Spleen (tissue), 13 donors: ENCODE measurements at places on chromosomes 6 and 20. TPM values are rescaled to one million over a fixed set of nuclear protein-coding genes. Genes with fewer than 3 reads are reported as not detected.

Gene TNNC2
- 1.4 TPM for polyA plus RNA-seq

DNA sequence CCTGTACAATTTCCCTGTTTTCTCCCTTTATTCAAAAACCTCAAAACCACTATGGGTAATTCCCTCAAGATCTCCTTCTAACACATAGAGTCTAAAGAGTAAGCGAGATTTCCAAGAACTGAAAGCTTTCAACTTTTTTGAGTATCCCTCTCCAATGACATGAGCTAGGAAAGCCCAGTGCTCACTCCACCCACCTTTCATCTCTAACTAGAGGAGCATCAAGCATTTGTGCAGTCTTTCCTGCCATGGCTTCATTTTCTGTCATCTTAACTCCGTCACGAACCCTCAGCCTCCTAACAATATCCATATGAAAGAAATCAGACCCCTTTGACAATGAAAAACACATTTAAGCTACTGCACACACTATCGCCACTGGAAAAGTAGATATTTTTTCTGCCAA lies 91.9 kb upstream of the SUPT3H start:
- no peak for DNase-seq

Gene LPIN3
- 2.7 TPM for polyA plus RNA-seq

DNA sequence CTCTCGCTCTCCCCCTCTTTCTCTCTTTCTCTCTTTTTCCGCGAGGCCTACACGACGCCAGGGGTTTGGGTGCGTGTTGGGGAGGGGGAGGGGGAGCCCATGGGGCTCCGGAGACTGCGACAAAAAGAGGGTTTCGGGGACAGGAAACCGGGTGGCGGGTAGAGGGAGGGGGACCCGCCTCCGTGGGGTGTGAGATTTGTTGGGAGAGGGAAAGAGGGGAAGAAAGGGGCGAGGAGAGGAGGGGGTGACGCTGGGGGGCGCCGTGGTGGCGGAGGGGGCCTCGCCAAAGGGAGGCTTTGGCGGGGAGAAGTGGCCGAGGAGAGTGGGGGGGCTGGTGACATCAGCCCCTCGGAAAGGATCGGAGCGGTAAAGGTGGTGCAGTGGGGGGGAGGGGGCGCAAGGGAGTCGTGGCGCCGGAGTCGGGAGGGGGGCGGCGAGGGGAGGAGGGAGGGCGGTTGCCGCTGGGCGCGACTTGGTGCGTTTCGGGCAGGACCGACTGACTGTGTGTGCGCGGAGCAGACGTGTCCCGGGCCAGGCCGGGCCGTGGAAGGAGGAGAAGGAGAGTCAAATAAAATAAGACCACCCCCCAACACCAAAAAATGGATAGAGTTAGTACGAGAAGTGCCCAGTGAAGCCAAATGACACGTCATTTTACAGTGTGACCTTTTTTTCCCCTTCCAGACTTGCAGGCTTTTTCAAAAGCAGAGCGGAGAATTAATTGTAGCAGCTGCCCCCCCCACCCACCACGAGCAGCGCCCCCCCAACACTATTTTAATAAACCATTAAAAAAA lies 39.8 kb downstream of the GNAS start:
- peak; percentile 93 for DNase-seq

- peak; percentile 17 for DNase-seq
These were observed 108.6 kb downstream of the EYA2 start for GRCh38 chr20:47003223-47003622.

Gene SYNDIG1
- 1.4 TPM for polyA plus RNA-seq

GRCh38 chr20:17835934-17836300 lies 132.7 kb downstream of the SNX5 start:
- DNase-seq = no peak

DNA sequence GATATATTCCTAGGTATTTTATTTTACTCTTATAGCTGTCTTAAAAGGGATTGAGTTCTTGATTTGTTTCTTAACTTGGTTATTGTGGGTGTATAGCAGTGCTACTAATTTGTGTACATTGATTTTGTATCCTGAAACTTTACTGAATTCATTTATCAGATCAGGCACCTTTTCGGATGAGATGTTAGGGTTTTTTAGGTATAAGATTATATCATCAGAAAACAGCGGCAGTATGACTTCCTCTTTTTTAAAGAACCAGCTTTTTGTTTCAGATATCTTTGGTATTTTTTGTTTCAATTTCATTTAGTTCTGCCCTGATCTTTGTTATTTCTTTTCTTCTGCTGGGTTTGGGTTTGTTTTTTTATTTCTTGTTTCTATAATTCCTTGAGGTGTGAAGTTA lies 382.4 kb upstream of the ADGRB3 start:
- DNase-seq = no peak

DNA sequence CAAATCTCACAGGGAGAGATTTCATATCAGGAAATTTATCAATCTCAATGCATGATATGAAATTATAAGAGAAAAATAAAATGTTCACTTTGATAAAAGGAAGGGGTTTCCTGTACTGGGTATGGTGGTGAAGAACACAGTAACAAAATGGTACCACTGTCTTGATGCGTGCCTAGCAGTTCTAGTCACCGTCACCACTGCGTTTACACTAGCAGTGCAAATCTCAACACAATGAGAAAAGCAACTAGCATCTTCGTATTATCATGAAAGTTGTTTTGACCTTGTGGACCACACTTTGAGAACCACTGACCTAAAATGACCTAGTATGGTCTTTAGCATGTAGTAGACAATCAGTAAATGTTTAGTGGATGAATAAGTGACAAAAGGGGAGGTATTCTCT lies 68.4 kb upstream of the ADGRF4 start:
- DNase-seq = no peak

Gene PDYN
- polyA plus RNA-seq = not detected

Gene HLA-DRB5
- 18.6 TPM for polyA plus RNA-seq

DNA sequence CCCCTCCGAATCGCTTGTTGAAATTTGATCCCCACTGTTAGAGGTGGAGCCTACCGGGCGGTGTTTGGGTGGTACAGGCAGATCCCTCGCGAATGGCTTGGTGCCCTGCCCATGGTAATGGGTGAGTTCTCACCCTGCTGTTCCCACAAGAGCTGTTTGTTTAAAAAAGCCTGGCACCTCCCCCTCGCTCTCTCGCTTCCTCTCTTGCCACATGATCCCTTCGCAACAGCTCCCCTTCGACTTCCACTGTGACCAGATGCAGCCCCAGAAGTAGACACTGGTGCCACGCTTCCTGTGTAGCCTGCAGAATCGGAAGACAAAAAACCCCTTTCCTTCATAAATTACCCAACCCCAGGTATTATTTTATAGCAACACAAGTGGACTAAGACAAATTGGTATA lies 292.2 kb upstream of the QKI start:
- no peak for DNase-seq

- DNase-seq = peak; percentile 42
These were observed 289.1 kb downstream of the TAF4 start for GRCh38 chr20:61776491-61777075.

- DNase-seq = no peak
These were observed 75.6 kb upstream of the RNF24 start for GRCh38 chr20:4090756-4091489.

DNA sequence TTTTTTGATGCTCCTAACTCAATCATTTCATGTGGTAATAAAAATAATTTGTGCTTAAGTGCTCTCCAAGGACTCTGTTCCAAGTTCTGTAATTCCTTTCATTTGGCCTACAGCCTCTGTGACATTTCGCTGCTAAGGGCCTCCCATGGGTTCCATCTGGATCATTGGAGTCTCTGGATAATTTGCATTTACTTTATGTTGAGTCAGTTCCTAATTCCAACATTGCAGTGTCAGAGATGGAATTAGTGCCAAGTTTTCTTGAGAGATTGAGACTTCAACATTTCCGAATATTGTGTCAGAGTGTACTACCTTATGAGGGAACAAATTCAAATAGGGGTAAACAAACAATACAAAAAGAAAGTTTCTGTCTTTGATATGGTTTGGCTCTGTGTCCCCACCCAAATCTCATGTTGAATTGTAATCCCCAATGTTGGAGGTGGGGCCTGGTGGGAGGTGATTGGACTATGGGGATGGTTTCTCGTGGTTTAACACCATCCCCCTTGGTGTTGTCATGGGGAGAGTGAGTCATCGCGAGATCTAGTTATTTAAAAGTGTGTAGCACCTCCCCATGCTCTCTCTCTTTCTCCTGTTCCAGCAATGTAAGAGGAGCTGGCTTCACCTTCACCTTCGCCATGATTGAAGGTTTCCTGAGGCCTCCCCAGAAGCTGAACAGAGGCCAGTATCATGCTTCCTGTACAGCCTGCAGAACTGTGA lies 244.1 kb upstream of the TBX18 start:
- no peak for DNase-seq

Gene PACRG
- 0.32 TPM for polyA plus RNA-seq

DNA sequence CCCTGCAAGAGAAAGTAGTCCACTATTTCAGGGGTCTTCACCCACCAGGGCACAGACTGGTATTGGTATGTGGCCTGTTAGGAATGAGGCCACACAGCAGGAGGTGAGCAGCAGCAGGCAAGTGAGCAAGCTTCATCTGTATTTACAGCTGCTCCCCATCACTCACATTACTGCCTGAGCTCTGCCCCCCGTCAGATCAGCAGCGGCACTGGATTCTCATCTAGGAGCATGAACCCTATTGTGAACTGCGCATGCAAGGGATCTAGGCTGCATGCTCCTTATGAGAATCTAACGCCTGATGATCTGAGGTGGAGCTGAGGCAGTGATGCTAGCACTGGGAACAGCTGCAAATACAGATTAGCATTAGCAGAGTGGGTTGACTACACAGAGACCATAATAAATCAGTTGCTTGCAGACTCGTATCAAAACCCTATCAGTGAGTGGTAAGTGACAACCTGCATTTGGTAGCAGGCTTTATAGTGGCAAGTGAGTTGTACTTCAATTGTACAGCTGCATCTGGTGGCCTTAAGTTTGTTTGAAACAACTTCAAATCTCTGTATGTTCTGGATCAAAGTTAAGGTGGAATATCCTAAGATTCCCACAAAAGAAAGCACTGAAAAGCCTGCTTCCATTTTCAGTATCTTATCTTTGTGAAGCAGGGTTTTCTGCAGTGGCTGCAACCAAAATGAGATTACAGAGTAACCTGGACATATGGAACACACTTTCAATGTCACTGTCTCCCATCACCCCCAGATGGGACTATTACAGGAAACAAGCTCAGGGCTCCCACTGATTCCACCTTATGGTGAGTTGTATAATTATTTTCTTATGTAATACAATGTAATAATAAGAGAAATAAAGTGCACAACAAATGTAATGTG lies 12.8 kb downstream of the C6orf141 start:
- DNase-seq = no peak

GRCh38 chr6:31651602-31652191 lies 764 bp downstream of the BAG6 start:
- DNase-seq = no peak

DNA sequence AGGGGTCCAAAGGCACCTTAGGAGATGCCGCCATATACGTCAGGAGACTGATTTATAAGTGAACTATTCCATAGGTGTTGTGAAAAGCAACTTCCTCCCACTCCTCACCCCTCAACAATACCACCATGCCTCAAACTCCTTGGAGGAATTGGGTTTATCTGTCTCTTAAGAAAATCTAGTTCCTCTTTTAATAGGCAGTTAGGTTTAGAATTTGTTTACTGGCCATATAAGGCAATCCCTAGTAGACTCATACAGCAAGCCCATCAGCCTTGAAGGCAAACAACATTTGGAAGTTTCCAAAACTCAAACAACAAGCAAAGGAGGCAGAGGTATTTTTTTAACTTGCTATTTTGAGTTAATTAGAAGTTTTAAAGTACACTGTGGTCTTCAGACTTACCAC lies 66.1 kb downstream of the PRND start:
- DNase-seq = no peak

GRCh38 chr6:111199935-111200334 lies 112.6 kb downstream of the SLC16A10 start:
- no peak for DNase-seq

DNA sequence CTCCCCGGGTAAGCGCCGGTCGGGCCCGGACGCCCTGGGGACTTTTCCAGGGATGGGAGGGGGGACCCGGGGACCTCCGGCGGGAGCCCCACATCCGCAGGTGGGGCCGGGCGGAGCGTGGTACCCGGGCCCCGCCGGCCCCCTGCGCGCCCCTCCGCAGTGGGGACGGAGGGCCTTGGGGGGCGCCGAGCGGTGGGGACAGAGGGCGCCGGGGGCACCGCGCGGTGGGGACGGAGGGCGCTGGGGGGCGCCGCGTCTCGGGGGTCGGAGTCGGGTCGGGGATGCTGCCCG lies 270 bp downstream of the PLEKHG1 start:
- no peak for DNase-seq

Gene TP53INP2
- 3.0 TPM for polyA plus RNA-seq

Gene SLC32A1
- not detected for polyA plus RNA-seq
